ENCODE measurements at places on chromosomes 7 and 10. TPM values are rescaled to one million over a fixed set of nuclear protein-coding genes. Genes with fewer than 3 reads are reported as not detected.

- no peaks in the 10 kb centered on the region for H3K36me3 ChIP-seq
- H3K4me3 ChIP-seq = no peak overlapping the region
- DNase-seq = no peak
- H3K27me3 ChIP-seq = no peaks in the 10 kb centered on the region
- no peak overlapping the region for H3K27ac ChIP-seq
- H3K4me1 ChIP-seq = no peaks in the 10 kb centered on the region
Measured at GRCh38 chr7:128812514-128813168, 17.6 kb upstream of the FLNC start.

GRCh38 chr7:101560856-101561255 lies 68.2 kb downstream of the MYL10 start:
- H3K27ac ChIP-seq = no peak overlapping the region
- H3K4me1 ChIP-seq = peaks cover 2% of the 10 kb centered on the region
- H3K27me3 ChIP-seq = peaks cover 9% of the 10 kb centered on the region
- H3K36me3 ChIP-seq = no peaks in the 10 kb centered on the region
- H3K4me3 ChIP-seq = no peak overlapping the region

- no peak for DNase-seq
- peaks cover 68% of the 10 kb centered on the region for H3K27me3 ChIP-seq
- H3K4me3 ChIP-seq = no peak overlapping the region
- H3K36me3 ChIP-seq = no peaks in the 10 kb centered on the region
Measured at GRCh38 chr7:155531681-155532080, 14.7 kb downstream of the CNPY1 start.

DNA sequence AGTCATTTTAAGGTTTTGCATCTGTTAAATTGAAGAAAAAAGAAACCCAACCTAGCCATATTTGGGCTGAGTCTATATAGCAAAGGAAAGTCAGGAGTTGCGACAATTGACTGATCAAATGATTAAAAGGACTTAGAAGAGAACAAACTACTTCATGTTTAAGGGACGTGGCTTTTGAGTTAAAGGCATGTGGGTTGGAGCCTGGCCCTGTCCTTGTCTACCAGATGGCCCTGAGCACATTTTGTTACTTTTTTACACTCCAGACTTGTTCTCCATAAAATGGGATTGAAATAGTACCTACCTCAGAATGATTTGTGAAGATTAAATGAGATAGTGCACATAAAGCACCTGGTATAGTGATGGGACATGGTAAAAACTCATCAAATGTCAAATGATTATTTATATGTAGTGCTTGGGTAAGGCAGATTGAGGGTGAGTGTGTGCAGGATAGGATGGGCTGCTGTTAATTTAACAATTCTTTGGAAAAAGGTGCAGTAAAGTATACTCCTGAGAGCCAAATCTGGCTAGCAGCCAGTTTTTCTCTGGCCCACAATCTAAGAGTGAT lies 168.3 kb downstream of the KIF20B start:
- no peak overlapping the region for H3K4me3 ChIP-seq
- H3K36me3 ChIP-seq = no peaks in the 10 kb centered on the region
- H3K27ac ChIP-seq = no peak overlapping the region
- no peaks in the 10 kb centered on the region for H3K4me1 ChIP-seq

- H3K27ac ChIP-seq = no peak overlapping the region
- DNase-seq = no peak
- peaks cover 10% of the 10 kb centered on the region for H3K27me3 ChIP-seq
Measured at GRCh38 chr7:83161186-83161585, 1.5 kb downstream of the PCLO start.

GRCh38 chr7:116736927-116737715 lies 65.1 kb downstream of the MET start:
- H3K4me1 ChIP-seq = no peaks in the 10 kb centered on the region
- no peak overlapping the region for H3K4me3 ChIP-seq
- H3K36me3 ChIP-seq = no peaks in the 10 kb centered on the region
- H3K27ac ChIP-seq = no peak overlapping the region
- no peak for DNase-seq

DNA sequence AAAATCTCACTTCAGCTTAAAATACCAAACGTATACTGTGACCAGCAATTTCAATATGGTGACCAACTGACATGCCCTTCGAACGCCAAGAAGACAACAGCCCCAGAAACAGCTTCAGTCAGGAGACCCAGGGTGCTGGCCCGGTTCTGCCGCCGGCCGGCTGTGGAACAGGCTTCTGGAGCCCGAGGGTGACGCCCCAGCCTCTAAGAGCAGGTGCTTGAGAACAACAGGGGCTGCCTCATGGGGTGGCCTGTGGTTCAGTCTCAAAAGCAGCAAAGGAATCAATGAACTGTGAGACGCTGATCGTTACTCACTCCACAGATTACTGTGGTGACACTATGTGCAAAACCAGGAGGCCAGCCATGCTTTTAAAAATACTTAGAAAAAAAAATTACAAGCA lies 17.3 kb downstream of the GPER1 start:
- no peak overlapping the region for H3K4me3 ChIP-seq
- peaks cover 16% of the 10 kb centered on the region for H3K4me1 ChIP-seq
- H3K27ac ChIP-seq = no peak overlapping the region
- DNase-seq = no peak
- H3K27me3 ChIP-seq = no peaks in the 10 kb centered on the region

CPA2 gene
- total RNA-seq = 0.44 TPM

FBXO24 gene
- total RNA-seq = 2.6 TPM

FRMPD2 gene
- total RNA-seq = not detected

ABCC2 gene
- 0.57 TPM for total RNA-seq

DNA sequence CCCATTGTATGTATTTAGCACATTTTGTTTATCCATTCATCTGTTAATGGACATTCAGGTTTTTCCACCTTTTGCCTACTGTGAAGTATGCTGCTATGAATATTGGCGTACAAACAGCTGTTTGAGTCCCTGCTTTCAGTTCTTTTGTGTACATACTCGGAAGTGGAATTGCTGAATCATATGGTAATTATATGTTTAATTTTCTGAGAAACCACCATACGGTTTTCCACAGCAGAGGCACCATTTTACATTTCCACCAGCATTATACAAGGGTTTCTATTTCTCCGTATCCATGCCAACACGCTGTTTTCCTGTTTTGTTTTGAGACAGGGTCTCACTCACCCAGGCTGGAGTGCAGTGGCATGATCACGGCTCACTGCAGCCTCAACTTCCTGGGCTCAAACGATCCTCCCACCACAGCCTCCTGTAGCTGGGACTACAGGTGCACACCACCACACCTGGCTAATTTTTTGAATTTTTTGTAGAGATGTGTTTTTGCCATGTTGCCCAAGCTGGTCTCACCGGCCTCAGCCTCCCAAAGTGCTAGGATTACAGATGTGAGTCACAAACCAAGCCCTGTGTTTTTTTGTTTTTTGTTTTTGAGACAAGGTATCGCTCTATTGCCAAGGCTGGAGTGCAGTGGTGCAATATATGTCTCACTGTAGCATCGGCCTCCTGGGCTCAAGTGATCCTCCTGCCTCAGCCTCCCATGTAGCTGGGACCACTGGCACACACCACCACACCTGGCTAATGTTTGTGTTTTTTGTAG lies 22.1 kb upstream of the FBXW4 start:
- H3K4me3 ChIP-seq = no peak overlapping the region
- H3K27me3 ChIP-seq = no peaks in the 10 kb centered on the region
- peaks cover 10% of the 10 kb centered on the region for H3K4me1 ChIP-seq
- DNase-seq = peak; percentile 67
- H3K27ac ChIP-seq = peak overlapping the region; percentile 72

PNLIPRP3 gene
- not detected for total RNA-seq

- H3K4me3 ChIP-seq = peak overlapping the region; percentile 81
- no peak for DNase-seq
- H3K36me3 ChIP-seq = no peaks in the 10 kb centered on the region
- peak overlapping the region; percentile 79 for H3K27ac ChIP-seq
- no peaks in the 10 kb centered on the region for H3K27me3 ChIP-seq
Measured at GRCh38 chr7:106110885-106111654, 1.0 kb downstream of the SYPL1 start.

DNA sequence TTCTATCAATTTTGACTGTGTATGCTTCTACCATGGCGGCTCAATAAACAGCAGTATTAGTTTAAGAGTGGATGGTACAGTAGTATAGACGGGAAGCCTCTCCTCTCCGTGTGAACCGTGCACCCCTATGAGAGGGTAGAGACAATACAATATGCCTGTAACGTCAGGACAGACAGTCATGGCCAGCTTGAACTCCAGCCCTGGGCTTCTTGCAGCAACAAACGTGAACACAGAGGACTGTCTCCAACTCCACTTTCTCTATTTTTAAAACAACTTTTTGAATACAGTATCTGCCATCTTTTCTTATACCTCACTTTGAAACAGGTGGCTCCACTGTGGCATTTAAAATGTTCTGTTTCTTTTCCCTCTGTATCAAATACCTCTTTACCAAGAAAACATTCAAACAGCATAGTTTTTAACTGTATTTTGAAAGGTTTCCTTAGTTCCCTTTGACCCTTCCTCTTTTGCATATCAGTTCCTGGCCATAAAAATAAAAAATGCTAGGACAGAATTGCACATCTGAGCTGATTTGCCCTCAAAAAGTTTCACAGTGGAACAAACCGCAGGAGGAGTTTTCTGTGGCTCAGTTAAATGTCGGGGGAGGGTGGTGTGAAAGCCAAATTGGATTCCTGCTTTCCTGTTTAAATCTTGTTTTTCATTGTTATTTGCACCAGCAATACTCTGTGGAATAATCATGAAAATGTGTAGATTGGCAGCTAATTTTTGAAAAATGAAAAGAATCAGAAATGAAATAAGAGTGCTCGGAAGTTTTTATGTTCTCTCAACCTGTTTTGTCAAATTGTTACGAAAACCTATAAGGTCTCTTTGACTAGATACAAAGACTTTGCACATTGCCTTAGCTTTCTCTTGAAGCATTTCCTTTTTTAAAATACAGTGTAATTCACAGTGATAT lies 8.0 kb downstream of the IKZF1 start:
- H3K4me3 ChIP-seq = peak overlapping the region; percentile 86
- peaks cover 88% of the 10 kb centered on the region for H3K36me3 ChIP-seq
- no peaks in the 10 kb centered on the region for H3K27me3 ChIP-seq
- no peak for DNase-seq
- peak overlapping the region; percentile 94 for H3K27ac ChIP-seq

GRCh38 chr7:5697754-5698424 lies 83.6 kb downstream of the RNF216 start:
- peaks cover 96% of the 10 kb centered on the region for H3K4me1 ChIP-seq
- H3K27me3 ChIP-seq = no peaks in the 10 kb centered on the region
- H3K4me3 ChIP-seq = no peak overlapping the region
- DNase-seq = no peak
- H3K36me3 ChIP-seq = peaks cover 31% of the 10 kb centered on the region

FAM241B gene
- total RNA-seq = 10.9 TPM

DNA sequence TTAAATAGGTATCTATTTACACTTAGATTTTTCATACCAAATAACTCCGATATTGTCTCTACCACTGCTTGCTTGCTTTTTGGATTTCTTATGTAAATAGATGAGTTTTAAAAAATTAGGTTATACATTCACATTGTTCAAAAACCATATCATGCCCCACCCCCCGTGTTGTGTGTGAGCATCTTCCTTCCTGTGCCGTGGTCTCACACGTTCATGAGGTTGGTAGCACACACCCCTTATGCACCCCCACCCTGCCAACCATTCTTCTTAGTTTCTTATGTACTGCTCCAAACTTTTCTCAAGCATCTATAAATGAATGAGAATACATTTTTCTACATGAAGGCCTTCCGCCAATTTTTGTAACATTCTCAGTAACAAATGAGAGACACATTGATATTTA lies 115.6 kb downstream of the FANK1 start:
- H3K36me3 ChIP-seq = no peaks in the 10 kb centered on the region
- peaks cover 1% of the 10 kb centered on the region for H3K27me3 ChIP-seq

DNA sequence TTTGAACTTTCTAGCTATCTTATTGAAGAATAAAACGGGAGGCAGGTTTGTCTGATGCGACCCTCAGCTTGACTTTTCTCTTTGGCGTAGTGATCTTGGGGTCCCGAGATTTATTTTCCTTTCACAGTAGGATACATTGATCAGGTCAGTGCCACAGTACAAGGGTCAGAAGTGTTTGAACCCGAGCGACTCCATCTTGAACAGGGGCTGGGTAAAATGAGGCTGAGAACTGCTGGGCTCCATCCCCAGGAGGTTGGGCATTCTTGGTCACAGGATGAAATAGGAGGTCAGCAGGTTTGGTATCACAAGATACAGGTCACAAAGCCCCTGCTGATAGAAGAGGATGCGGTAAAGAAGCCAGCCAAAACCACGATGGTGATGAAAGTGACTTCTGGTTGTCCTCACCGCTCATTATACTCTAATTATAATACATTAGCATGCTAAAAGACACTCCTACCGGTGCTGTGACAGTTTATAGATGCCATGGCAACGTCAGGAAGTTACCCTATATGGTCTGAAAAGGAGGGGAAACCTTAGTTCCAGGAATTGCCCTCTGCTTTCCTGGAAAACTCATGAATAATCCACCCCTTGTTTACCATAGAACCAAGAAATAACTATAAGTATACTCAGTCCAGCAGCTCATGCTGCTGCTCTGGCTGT lies 3.0 kb upstream of the TECPR1 start:
- H3K27me3 ChIP-seq = no peaks in the 10 kb centered on the region
- peak; percentile 50 for DNase-seq
- peaks cover 22% of the 10 kb centered on the region for H3K36me3 ChIP-seq
- H3K4me3 ChIP-seq = no peak overlapping the region
- peak overlapping the region; percentile 72 for H3K27ac ChIP-seq

Measured in activated CD4-positive, alpha-beta memory T cell treated with anti-CD3 and anti-CD28 coated beads for 36 hours (primary cell).